ENCODE measurements at places on chromosomes 4 and X.

GRCh38 chr4:172785613-172786012, 383.0 kb upstream of the GALNT7 start:
- H3K4me1 ChIP-seq = no peaks in the 10 kb centered on the region
- no peaks in the 10 kb centered on the region for H3K27me3 ChIP-seq
- no peak overlapping the region for H3K4me3 ChIP-seq

GRCh38 chr4:97252615-97253154, 890.6 kb downstream of the STPG2 start:
- H3K27me3 ChIP-seq = no peaks in the 10 kb centered on the region
- H3K27ac ChIP-seq = no peak overlapping the region
- no peaks in the 10 kb centered on the region for H3K4me1 ChIP-seq
- no peaks in the 10 kb centered on the region for H3K36me3 ChIP-seq
- DNase-seq = no peak
- no peak overlapping the region for H3K4me3 ChIP-seq

DNA sequence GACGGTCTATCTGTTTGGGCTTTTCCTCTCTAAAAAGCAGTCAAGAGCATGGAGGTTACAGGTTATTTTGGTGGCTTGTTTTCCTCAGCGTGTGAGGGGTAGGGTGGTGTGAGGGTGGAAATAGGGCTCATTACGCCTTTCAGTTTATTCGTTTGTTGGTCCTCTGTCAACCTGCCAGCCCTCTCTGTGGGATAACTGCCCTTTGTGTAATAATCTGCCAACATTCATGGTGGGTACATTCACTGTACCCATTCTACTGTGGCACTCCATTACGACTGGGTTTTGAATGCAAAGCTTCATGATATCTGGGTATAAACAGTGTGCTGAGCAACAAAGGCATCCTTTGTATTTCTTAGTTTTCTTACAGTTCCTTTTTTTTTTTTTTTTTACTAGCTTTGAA, 136.4 kb downstream of the ADGRL3 start:
- DNase-seq = no peak
- no peaks in the 10 kb centered on the region for H3K27me3 ChIP-seq
- no peaks in the 10 kb centered on the region for H3K36me3 ChIP-seq

GRCh38 chr4:10347281-10347795, 109.9 kb downstream of the ZNF518B start:
- DNase-seq = no peak
- H3K36me3 ChIP-seq = no peaks in the 10 kb centered on the region
- H3K27me3 ChIP-seq = peaks cover 8% of the 10 kb centered on the region

GRCh38 chr4:177393236-177393635, 49.0 kb downstream of the AGA start:
- no peaks in the 10 kb centered on the region for H3K27me3 ChIP-seq
- DNase-seq = no peak
- no peak overlapping the region for H3K4me3 ChIP-seq

GRCh38 chrX:73131276-73131675, 52.0 kb upstream of the PABPC1L2A start:
- no peak overlapping the region for H3K4me3 ChIP-seq
- peaks cover 56% of the 10 kb centered on the region for H3K27me3 ChIP-seq
- no peak for DNase-seq
- no peaks in the 10 kb centered on the region for H3K36me3 ChIP-seq
- H3K27ac ChIP-seq = no peak overlapping the region

GRCh38 chrX:103685396-103685795, 1.1 kb downstream of the MORF4L2 start:
- H3K4me3 ChIP-seq = no peak overlapping the region
- H3K4me1 ChIP-seq = peaks cover 13% of the 10 kb centered on the region
- peaks cover 11% of the 10 kb centered on the region for H3K27me3 ChIP-seq
- H3K27ac ChIP-seq = peak overlapping the region; percentile 89
- no peak for DNase-seq
- H3K36me3 ChIP-seq = peaks cover 44% of the 10 kb centered on the region

DNA sequence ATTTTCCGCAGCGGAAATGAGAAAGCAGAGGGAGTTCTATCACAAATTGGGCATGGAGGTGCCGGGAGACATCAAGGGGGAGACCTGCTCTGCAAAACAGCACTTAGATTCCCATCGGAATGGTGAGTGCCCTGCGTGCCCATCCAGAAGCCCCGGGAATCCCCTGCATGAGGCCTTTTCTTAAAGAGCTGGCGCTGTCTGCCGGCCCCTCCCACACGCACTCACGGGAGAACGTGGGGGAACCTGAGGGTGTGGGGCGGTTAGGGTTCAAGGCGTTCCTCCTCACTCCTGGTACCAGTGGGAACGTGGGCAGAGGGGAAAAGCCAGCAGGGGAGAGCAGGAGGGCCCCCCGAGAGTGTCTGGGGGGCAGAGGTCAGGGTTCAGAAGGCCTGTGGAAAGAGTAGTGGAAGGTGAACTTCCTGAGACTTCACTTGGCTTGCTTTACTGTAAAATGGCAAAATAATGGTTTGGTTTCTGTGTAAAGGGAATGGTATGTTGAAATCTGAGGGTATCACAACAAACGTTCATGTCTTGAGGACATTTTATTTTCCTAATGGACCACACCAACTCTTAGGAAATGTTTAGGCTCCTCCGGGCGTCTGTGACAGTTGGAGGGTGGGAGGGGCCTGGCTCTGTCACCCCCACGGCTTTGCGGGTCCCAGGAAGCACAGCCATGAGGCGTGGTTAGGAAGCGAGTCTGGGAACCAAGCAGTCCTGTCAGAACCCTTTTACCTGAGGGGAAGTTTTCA, 38.0 kb downstream of the PCGF3 start:
- H3K27me3 ChIP-seq = no peaks in the 10 kb centered on the region
- peaks cover 38% of the 10 kb centered on the region for H3K36me3 ChIP-seq
- no peak for DNase-seq
- peak overlapping the region; percentile 20 for H3K27ac ChIP-seq

DNA sequence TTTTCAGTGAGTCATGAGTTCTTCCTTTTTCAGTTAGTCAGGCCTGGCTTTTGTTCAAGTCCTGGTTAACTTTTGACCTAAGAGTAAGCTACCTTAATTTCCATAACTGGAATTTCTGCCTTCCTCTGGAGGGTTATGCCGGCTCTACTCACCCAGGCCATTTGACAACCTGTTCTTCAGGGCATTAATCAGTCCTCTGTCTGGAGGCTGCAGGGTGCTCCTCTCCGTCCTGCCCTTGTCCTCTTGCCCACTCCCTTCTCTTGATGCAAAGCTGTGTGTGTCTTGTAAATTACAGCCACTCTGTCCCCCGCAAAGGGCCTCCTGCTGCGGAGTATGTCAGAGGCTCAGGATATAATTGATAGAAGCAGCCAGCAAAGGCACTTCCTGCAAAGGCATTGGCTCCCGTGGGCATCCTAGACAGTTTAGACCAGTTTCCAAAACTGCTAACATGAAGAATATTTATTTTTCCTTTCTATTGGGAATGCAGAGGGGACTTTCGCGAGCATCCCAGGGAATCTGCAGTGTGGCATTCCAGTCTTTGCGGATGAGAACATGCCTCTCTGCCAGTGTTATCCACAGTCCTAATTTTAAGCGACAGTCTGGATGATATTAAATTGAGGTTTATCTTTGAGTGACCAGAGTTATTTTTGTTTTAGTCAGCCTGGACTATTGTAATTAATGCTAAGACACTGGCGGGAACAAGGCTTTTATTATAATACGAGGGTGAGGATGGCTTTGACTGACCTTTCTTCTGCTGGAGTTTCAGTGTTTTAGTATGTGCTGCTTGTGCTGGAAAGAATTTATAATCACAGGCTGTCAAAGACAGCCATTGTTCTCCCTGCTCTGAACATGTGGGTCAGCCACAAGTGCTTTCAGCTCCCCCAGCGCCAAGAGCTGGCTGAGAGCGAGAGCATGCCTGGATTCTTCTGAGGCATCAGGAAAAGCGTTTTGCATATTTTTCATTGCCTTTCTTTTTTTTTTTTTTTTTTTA, 74.2 kb downstream of the LIMCH1 start:
- no peak overlapping the region for H3K27ac ChIP-seq
- no peaks in the 10 kb centered on the region for H3K36me3 ChIP-seq
- peaks cover 4% of the 10 kb centered on the region for H3K27me3 ChIP-seq
- no peak for DNase-seq

All from activated T-cell treated with anti-CD3 and anti-CD28 coated beads, Interleukin-2, amount 50 U/mL, for 24 hours (primary cell).